SHP77 treated with DMSO at 0.1 percent for 48 hours (cell line): ENCODE measurements at places on chromosomes 7 and 10.
A peak's percentile ranks its signal among the peaks of the same experiment; 100 is the strongest.

DNA sequence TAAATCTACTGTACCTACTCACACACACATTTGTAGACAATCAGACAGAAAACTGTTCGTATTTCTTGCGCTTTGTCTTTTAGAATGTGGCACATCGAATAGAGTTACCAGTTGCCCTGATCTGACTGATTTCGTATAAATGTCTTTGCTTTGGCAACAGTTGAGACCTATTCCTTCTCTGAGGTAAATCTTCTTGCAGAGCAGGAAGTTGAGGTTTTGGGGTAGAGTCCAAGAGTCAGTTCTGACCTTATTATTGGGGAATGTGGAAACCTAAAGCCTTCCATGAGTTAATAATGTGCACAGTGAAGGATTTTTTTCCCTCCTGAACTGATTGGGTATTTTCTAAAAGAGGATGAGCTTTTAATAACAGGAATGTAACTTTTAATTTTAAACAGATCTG is 135.3 kb downstream of the KIAA1217 start:
- DNase-seq, result no peak

DNA sequence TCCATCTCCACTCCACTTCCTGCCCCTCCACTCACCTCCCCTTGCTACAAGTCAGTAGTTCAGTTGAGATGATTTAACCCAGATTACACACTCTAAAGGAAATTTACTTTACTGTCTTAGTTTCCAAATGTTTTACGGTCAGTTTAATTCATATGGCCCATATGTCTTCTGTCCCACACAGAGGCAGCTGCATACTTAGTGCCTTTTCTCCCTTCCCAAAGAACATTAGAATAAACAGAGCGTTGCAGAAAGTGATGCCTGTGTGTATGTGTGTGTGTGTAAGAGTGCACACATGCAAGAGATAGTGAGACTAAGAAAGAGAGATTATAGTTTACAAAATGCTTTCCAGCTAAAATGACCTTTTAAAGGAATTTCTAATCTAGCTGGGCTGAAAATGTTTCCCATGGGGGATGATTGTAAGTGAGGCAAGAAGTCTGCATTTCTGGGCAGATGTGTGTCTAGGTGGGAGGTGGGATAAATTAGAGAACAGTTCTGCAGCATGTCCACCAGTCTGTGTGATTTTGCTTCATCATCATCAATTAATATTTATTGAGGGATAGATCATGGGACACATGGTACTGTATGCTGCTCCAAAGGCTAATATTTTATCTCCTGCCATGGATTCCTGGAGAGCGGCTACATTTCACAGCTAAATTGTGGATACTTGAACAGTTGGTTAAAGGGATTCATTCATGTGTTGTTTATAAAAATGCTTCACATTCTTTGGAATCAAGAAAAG is 81.5 kb downstream of the NXPH1 start:
- no peak for DNase-seq

DNA sequence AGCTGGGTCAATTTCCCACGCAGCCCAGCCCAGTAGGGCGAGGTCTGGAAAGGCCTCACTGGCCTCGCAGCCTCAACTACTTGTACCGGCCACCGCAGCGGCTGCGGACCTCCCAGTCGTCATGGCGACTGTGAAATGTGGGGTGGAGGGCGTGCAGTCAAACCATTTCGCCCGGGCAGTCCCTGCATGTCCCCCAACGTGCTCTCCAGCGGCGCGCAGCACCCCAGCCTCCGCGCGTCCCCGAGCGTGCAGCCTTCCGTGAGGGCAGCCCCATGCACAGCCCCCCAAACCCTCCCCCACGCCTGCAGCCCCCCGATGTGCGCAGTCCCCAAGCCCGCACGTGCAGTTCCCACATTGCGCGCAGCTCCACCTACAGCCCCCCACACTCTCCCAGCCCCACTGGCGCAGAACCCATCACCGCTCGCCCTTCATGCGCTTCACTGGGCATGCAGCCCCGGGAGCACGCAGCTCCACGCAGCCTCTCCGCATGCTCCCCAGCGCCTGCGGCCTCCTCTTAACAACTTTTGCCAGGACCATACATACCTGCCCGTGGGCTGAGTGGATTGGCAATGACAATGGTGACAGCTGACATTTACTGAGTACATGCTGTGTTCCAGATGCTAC is 34.5 kb upstream of the SFTPD start:
- DNase-seq, result no peak

DNA sequence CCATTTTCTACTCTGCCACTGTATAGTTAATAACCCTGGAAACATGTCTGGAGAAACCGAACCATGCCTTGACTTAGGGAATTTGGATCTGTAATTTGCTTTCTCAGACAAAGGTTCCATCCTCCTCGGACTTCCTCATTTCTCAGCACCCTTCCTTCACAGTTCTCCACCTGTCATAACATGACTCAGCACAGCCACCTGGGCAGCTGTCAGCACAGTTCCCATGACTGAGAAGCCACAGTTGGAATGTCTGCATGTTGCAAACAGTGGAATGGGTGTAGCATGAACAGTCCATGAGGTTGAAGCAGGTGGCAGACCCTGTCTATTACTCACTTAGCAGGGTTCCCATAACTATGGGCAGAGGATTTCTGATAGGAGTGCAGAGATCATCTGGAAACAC is 634 bp upstream of the OR9A4 start:
- peak; percentile 11 for DNase-seq

DNA sequence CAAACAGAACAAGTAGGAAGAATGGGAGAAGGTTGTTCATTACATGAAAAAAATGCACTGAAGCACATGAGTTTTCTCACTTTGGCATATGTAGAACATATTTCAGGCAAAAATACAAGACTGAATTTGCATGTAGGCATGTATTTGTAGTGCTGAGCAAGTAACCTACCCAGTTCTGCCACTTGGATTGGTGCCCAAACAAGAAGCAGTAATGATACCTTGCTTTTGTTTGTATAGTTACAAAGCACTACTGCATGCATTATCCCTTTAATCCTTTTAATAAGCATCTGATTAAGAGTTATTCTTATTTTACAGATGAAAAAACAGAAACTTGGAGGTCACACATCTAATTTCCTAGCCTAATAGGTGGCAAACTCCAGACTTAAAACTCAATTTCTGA is 23.1 kb upstream of the CTTNBP2 start:
- DNase-seq, result no peak

DNA sequence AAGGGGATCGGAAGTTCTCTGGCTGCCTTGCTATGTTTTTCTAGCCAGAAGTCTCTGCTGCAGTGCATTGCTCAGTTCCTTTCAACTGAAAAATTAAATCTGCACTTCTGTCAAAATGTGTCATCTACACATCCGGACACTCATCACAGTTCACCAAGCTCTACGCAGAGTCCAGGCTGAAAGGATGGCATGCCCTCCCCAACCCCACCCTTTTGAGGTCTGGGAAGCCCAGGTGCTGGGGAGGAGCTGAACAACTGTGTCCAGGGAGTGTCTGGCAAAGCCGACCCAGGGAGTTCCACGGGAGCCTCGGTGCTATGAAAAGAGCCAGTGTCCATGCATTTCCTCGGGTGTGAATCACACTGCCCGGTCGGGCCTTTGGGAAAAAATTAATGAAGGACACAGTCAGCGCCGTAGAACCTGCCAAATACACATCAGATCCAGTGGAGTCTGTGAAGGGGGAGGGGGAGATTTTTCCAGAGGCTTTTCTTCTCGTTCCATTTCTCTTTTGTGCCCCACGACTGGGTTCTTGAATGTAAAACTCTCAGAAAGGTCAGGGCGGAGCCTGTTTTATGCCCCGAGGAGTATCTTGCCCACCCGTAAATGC is 757 bp upstream of the PALS2 start:
- peak; percentile 17 for DNase-seq

- no peak for DNase-seq
These were observed 355.1 kb upstream of the ZMIZ1 start for GRCh38 chr10:78713659-78714058.

DNA sequence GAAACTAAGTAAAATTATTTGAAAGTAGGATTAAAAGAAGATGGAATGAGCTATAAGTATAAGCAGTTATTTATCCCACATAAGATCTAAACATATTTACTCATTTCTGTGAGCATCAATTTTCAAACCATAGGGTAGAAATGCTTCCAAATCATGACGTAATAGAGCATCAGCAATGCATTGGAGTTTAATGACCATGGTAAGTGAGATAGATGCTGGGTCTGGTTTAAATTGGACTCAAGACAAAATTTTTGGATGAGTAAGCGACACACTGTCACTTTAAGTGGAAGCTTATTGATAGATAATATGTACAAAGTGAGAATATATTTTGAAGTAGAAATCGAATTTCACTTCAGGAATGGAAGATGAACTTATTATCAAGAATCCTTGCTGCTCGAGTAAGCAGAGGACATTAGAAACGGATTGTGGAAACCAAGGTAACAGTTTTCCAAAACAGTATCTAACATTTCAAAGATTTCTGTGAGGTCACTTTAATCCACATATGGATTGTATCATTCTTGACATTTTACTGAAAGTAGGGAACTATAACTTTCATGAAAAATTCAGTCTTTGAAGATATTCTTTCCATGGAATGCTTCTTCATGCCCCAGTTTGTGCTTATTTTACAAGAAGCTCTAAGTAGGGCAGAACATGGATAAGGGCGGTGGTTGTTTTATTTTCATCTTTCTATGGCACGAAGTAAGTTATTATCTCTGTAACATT is 85.8 kb downstream of the AGMO start:
- DNase-seq, result no peak

GRCh38 chr7:40674316-40674715 is 539.5 kb downstream of the SUGCT start:
- DNase-seq, result no peak

- no peak for DNase-seq
These were observed 36.3 kb upstream of the CDK6 start for GRCh38 chr7:92872701-92873100.

DNA sequence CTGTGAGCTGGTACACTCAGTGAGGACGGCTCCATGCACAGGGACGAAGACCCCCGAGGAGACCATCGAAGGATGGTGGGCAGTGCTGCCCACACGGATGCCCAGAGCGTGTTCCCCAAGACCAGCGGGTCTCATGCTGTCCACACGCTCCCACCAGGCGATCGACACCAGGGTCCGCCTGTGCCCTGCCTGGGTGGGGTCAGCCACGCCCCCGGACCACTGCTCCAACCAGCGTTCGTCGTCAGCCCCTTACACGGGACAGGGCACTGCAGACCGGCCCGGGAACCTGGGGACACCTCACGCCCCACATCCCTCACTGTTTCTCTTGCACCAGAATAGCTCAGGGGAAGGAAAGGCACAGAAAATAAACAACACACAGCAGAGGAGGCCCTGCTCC is 223.5 kb downstream of the DNAJB6 start:
- DNase-seq, result no peak

DNA sequence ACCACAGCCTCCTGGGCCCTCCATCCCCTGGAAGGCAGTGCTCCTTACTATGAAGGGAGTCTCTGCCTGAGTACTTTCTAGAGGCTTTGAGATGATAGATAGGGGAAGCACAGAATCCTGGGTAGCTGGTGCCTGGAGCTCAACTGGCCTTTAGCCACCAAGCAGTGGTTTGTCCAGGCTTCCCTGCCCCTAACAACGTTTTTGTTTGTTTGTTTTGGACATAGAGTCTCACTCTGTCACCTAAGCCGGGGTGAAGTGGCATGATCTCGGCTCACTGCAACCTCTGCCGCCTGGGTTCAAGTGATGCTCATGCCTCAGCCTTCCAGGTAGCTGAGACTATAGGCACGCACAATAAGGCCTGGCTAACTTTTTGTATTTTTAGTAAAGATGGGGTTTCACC is 289.4 kb downstream of the PLXNA4 start:
- no peak for DNase-seq

DNA sequence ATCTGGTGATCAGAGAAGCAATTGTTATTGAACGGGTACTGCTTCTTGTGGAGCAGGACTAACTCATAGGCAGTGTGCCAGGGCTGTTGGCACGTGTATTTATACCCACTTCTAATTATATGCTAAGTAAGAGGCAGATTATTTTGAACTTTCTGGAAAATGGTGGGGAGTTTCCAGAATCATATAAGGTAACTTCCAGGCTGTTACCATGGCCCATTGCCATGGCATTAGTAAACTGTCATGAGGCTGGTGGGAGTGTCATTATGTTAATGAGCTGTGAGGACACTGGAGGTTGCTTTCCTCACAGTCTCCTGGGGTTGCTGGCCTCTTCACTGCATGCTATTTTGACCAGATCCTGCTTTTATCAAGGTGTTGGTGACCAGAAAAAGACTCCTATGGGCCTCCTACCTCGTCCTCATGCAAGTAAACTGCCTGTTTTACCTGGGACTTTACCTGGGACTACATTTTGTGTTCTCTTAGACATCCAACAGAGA is 122.6 kb downstream of the KCND2 start:
- DNase-seq, result no peak

DNA sequence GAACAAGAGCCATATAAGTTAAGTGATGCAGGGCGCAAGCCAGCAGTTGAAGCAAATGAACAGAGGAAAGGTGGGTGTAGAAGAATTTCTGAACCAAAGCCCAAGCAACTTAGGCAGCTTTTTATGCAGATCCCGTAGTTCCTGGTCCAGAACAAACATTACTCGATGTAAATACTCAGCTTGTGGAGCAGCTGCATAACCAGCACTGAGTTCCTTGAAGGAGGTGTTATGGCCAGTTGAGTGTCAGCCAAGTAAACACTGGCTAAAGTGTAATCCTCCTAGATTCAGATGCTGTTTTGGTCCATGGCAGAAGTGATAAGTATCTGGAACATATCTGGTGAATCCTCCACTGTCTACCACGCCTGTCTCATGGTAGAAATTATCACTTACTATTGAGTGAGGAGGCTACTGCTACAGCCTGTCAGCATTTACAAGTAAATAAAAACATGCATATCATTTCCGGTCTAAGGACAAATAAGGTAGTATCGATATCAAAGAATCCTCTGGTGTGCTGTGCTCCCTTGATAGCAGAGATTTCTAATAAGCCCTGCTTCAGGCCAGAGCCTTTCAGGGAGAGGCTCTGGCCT is 213.9 kb downstream of the DYNC1I1 start:
- DNase-seq, result no peak

GRCh38 chr10:95306318-95306650 is 15.5 kb upstream of the PDLIM1 start:
- DNase-seq, result no peak

DNA sequence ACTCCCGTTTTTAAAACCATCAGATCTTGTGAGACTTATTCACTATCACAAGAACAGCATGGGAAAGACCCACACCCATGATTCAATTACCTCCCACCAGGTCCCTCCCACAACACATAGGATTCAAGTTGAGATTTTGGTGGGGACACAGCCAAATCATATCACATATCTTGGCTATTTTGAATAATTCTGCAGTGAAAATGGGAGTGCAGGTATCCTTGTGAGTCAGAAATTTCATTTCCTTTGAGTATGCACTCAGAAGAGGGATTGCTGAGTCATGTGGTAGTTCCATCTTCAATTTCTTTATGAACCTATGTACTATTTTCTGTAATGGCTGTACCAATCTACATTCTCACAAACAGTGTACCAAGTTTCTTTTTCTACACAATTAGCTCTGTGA is 125.8 kb downstream of the ANKRD7 start:
- no peak for DNase-seq

DNA sequence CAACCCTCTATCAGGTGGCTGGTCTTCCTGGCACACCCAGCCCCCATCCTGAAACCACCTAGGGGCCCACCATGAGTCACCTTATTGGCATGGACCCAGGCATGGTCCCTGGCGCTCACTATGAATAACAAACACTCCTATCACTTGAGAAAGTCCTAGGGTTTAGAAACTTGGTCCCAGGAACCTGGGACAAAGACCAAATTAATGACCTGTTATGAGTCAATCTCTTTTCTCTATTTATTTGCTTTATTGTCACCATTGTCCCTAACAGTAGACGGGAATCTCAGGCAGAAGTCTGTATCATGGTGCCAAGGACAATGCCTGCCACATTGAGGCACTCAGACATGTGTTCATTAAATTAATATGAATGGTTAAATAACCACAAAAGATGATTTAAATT is 599.6 kb upstream of the C7orf33 start:
- DNase-seq, result no peak

- DNase-seq, result no peak
These were observed 179.2 kb upstream of the NAMPT start for GRCh38 chr7:106463851-106464611.
